ENCODE measurements at places on chromosomes 16 and 17. TPM values are rescaled to one million over a fixed set of nuclear protein-coding genes. Genes with fewer than 3 reads are reported as not detected.
A peak's percentile ranks its signal among the peaks of the same experiment; 100 is the strongest.

The TVP23A gene
- polyA plus RNA-seq: 3.4 TPM

The RNF151 gene
- not detected for polyA plus RNA-seq

The QRICH2 gene
- 0.54 TPM for polyA plus RNA-seq

The IL32 gene
- 51.1 TPM for polyA plus RNA-seq

The UMOD gene
- polyA plus RNA-seq: not detected

The SPAG9 gene
- polyA plus RNA-seq: 13.3 TPM

DNA sequence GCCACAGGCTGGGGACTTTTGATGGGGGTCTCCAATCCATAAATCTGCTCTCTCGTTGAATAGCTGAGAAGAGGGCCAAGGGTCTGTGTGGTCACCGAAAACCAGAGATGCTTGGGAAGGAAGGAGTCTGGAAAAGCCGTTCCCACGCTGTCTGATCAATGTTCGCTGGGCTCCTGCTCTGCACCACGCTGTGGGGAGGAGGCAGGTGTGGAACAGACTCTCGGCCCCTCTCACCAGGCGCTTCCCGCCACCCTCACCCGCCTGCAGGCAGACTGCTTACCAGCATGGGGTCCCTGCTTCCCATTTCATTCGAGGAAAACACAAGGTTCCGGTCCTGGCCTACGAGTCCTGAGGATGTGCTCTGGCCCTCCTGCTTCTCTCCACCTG lies 702 bp upstream of the ALDH3A1 start:
- DNase-seq: no peak

DNA sequence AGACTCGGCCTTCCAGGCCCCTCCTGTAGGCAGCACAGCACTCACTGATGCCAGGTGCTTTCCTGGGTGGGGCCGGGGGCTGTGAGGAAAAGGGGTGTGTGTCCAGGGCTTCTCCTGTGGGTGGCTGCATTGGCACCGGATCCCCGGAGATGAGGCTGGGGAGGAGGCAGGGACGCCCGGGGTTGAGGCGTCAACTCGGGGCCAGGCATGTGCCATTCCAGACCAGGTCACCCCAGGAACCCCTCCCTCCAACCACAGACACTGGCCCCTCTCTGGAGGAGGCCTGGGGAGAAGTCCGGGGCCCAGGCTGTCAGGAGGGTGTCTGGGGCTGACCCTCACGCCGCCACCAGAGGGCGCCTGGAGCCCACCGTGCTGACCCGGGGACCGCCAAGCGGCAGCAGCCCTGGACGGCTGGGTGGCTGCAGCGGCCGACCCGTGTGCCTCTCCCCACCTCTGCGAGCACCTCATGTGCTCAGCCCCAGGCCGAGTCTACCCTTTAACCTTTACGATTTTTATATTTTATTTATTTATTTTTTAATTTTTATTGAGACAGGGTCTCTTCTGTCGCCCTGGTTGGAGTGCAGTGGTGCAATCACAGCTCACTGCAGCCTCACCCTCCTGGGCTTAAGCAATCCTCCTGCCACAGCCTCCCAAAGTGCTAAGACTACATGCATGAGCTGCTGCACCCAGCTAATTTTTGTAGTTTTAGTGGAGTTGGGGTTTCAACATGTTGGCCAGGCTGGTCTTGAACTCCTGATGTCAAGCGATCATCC lies 3.2 kb upstream of the METRN start:
- DNase-seq: no peak

- DNase-seq: no peak
Observed at GRCh38 chr16:57186872-57187854, 1.0 kb downstream of the RSPRY1 start.

DNA sequence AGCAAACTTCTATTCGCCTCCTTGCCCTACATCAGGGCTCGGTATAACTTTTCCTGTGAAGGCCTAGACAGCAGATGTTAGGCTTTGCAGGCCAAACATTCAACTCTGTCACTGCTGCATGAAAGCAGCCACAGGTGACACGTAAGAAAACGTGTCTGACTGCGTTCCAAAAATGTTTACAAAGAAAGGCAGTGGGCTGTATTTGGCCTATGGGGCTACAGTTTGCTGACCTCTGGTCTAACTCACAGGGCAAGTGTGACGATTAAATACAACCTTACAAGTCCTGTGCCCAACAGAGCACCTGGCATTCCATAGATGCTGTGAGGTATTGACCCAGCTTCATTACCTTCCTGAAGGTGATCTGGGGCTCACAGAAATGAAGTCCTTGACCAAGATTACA lies 79.4 kb downstream of the USP31 start:
- DNase-seq: no peak

DNA sequence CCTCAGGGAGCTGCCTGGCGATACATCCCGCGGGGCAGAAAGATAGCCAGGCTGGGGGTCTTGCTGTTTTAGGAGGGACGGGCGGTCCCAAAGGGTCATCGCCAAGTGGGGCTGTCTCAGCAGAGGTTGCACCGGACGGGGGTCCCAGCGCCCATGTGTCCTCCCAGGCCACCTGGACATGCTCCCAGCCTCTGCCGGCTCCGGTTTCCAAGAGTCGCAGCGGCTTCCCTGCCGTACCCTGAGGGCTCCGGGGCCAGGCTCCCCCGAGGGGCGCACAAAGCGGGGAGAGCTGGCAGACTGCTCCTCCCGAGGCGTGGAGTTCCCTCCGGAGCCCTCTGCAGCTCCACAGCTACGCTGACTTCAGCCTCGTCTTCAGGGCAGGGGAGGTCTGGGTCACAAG lies 1.2 kb downstream of the TRARG1 start:
- DNase-seq: no peak

GRCh38 chr16:69404275-69404805 lies 18.5 kb upstream of the TERF2 start:
- no peak for DNase-seq

DNA sequence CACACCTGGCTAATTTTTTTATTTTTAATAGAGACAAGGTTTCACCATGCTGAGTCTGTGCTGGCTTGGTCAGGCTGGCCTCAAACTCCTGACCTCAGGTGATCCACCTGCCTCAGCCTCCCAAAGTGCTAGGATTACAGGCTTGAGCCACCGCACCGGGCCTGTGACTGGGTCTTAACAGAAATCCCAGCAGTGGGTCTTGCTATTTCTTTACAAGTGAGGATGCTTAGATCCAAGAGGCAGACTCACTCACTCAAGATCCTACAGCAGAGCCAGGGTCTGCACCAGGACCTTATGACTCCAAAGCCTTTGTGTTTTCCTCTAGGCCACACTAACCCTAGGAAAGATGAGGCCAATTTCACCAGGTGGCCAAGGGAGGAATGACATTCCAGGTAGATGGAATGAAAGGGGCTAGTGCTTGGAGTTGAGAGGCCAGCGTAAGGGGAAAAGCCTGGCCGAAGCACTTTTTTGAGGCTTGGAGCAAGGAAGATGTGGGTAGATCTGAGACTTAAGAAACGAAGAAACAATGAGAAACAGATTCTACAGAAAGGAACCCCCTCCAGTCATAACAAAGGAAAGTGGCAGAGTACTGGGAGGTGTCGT lies 5.7 kb upstream of the STAT5A start:
- no peak for DNase-seq

DNA sequence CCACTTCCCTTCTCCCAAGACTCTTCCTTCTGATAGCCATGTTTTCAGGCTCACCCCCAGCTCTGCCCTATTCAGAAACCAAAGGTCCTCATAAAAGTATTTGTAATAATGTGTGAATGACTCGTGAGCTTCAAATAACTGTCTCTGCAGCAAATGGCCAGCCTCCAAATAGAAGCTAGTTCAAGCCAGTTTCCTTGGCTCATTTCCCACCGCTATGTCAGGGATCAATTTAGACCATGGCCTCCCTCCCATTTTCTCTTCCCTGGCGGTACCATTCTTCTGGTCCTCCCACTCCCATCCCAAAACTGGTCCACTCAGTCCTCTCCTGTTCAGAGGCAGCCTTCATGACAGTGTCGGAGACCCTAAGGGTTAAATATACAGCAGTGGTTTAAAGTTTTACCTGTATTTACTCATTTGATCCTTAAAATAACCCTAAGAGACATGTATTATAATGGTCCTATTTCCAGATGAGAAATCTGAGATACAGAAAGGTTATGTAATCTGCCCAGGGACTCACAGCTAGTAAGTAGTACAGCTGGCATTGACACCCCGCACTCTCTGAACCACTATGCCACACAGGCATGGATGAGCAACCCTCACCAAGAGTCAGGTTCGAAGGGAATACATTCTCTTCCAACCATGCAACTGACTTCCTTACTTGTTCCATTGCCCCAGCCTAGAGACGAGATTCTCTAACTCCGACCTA lies 42.9 kb downstream of the GAS7 start:
- DNase-seq: no peak

DNA sequence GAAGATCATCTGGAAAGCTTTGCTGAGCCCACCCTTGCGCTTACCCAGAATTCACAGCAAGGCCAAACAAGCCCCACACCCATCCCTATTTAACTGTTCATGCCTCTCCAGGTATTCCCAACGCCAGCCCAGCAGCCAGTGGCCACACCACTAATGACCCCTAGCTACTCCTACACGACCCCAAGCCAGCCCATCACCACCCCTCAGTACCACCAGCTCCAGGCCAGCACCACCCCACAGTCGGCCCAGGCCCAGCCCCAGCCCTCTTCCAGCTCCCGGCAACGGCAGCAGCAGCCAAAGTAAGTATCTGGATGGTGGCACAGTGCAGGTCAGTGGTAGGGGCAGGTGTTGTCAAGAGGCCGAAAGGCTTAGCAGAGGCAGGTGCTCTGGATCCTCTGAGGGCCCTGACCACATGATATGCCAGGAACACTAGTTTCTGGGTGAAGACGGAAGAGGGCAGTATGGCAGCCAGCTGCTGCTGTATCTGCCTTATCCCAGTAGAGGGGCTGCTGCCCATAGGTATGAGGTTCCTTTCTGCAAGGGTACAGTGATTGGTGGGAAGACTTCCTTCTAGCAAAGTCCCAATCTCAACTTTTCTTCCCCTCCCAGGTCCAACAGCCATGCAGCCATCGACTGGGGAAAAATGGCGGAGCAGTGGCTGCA lies 10.7 kb downstream of the PROCA1 start:
- DNase-seq: no peak

DNA sequence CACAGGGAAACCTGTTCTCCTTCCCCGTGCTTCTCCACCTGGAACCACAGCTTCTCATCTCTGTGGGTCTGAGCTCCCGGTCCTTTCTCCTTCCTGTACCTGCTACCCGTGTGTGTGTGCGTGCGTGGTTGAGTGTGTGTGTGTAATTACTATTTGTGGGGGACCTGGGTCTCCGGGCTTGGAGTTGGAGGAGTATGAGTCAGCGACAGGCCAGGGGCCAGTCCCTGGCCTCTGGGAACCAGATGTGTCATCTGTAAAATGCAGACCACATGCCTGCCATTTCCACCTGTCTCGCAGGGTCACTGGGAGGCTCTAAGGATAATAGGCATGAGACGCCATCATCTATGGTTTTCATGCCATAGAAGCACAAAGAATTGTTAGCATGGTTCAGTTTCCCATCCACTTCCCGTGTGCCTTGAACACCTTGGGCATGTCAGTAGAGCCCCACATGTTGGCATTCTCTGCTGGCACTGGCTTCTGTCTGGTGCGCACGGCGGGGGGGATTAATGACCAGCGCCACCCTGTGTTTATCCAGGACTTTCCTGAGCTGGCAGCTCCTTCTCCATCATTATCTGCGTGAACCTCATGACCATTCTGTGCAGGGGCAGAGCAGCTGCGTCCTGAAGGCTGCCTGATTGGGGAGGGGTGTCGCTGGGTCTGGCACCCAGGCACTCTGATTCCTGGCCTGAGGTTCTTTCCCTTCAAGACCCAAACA lies 1.5 kb downstream of the ZNF205 start:
- no peak for DNase-seq

DNA sequence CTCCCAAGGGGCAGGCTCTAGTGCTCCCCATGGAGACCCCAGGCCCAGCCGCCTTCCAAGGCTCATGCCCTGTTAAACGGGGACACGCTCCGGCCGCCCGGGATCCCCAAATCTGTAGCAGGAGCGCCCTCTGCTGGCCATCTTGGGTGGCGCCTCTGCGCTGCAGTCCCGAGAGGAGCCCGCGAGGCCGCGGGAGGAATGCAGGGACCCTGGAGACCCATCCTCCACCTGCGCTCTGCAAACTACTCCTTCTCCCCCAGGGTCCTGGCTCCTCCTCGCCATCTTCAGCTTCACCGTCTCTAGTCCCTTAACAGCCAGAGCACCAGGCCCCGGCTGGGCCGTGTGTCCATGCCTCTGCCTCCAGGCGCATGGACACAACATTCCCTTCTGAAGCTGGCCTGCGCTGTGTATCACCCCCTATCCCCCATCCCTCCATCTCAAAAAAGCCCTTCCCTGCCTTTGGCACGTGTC lies 23.6 kb upstream of the KRT17 start:
- DNase-seq: no peak

DNA sequence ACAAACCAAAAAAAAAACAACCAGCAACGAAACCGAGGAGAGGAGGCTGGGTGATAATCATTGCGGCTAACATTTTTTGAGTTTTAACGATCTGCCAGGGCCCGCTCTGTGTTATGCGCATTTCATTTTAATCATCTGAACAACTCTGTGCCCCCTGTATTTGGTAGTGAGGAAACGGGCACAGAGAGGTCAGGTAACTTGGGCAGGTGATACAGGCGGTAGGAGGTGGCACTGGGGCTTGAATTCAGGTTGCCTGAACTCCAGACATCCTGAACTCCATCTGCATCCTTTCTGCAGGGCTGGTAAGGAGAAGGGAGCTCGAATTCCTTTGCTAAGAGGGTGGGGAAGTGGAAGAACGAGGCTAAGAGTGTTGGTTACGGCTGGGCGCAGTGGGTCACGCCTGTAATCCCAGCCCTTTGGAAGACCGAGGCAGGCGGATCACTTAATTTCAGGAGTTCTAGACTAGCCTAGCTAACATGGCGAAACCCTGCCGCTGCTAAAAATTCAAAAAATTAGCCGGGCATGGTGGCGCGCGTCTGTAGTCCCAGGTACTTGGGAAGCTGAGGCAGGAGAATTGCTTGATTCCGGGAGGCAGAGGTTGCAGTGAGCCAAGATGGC lies 1.1 kb downstream of the CLUAP1 start:
- DNase-seq: no peak

DNA sequence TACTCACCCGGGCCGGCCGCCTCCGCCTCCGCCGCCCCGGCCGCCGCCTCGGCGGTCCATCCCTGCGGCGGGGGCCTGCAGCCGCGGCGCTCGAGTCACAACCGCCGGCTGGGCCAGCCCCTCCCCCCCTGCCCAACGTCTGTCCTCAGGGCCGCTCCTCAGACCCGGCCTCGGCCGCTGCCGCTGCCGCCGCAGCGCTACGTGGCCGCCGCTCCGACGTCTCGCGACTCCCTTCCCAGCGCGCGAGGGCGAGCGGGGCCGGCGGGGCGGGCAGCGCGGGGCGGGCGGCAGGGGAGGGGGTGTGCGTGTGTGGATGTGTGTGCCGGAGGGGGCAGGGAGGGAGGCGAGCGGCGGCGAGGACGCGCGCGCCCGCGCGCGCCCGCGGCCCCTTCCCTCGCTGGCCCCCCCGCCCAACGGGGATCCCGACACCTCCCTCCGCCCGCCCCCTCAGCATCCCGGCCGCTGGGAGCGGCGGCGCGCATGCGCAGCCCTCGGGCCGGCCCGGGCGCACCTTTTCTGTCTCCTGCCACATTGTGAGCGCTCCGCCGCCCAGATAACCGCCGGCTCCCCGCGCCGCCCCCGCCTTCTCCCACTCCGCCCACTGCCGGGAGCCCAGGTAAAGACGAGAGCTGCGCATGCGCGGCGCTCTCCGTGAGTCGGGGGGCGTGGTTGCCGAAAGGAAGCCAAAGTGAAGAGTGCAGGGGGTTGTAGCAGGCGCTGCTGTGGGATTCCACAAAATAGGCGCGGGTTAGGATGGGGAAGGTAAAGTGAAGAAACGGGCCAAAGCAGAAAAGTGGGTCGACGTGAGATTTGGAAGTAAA lies at the start of gene ZNF652:
Gene ZNF652, minus strand, starts transcription at position 349 of the 821 bp plus-strand sequence. CDS start 44,525 bp downstream, outside the sequence.
- peak; percentile 65 for DNase-seq

All from GM12878 (cell line).